ENCODE measurements at places on chromosomes 2 and 18. TPM values are rescaled to one million over a fixed set of nuclear protein-coding genes. Genes with fewer than 3 reads are reported as not detected.

GRCh38 chr2:218219934-218220333 lies 2.9 kb downstream of the ARPC2 start:
- DNase-seq, result no peak

Gene TTC32
- total RNA-seq, result 9.7 TPM

Gene SH3BP4
- total RNA-seq, result 18.4 TPM

DNA sequence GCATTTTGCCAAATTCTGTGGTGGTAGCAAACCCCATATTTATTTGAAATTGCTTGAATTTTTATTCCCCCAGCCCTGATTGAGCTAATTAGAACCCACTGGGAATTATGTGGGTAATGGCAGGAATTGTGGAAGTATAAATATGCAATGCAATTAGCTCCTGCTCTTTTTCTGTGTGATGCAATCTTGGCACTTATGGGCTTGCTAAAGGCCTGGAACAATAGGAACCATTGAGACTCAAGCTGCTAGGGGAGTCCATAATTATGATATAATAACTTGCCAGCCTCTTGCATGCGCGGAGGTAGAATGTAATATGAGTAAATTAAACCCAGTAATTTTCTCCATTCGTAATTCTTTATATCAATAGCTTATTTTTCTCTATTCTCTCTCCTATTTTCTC lies 267.6 kb upstream of the THSD7B start:
- DNase-seq, result no peak

- no peak for DNase-seq
These were observed 23.9 kb downstream of the MEP1B start for GRCh38 chr18:32213693-32214092.

Gene DUSP11
- total RNA-seq, result 10.7 TPM

DNA sequence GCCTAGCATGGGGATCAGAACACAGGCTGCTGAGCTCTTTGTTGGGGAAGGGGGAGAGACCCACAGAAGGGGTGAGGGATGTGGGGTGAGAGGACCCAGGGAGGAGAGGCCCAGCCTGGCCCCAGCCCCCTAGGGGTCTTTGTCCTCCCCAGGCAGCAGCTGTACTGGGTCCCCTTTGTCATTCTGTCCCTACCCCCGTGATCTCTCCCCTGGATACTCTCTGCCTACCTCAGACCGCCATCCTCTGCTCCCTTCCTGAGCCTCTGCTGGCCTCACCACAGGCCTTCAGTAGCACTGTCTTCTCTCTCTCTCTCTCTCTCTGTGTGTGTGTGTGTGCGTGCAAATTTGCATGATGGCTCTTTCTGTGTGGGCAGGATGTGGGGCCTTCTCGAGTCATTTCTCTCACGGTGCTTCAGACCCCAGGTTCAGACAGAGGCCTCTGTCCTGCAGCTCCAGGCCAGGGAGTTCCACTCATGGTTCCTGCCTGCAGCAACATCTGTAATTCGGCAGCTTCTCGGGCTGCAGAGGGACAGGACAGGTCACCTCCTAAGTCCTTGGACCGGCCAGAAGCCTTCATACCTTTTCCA lies 1.4 kb downstream of the PSD4 start:
- no peak for DNase-seq

Data from liver (tissue), 10 donors.